Activated CD4-positive, alpha-beta memory T cell treated with anti-CD3 and anti-CD28 coated beads, Interleukin-2, amount 10 ng/mL, durations not matched to agents 7 days and 5 days (primary cell): ENCODE measurements at places on chromosomes 7 and 10.

GRCh38 chr10:110833941-110834628, 37.6 kb upstream of the PDCD4 start:
- no peak for DNase-seq

DNA sequence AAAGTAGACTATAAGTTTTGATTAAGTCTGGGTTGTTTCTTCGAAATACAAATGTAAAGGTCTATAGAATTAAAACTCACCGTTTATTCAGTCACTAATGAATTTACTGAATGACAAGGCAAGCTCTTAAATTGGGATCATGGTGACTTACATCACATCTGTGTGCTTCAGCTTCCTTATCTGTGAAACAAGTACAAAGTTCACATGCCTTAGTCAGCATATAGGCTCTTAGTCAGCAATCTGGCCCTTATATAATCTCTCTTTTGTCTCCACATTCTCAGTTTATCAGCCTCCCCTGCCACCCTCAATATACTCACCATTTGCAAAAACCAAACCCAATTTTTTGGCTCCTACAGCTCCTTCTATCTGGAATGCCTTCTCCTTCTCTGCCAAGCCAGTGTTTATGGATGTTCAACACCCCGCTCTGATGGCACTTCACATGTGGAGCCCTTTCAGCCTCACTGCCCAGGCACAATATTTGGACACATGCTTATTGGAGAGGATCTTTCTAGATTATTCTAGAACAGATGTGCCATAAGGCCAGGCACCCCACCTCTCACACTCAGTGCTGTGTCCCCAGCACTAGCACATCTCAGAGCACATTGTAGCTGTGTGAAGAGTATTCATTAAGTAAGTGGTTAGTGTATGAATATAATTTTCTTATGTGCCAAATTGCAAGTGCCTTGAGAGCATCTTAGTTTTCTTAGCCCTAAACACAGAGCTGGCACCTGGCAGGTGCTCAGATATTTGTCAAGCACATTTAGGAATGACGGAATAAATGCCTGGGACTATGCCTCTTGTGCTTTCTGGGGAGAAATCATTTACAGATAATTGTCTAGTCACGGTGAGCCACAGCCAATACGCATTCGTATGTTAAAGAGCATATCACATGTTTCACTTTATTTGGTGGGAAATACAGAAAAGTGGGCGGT, 9.8 kb upstream of the LAMB1 start:
- no peak for DNase-seq

GRCh38 chr10:10133281-10133680, 884.4 kb upstream of the CELF2 start:
- no peak for DNase-seq

- no peak for DNase-seq
These were observed 140.2 kb downstream of the PRKG1 start for GRCh38 chr10:51214207-51215196.

DNA sequence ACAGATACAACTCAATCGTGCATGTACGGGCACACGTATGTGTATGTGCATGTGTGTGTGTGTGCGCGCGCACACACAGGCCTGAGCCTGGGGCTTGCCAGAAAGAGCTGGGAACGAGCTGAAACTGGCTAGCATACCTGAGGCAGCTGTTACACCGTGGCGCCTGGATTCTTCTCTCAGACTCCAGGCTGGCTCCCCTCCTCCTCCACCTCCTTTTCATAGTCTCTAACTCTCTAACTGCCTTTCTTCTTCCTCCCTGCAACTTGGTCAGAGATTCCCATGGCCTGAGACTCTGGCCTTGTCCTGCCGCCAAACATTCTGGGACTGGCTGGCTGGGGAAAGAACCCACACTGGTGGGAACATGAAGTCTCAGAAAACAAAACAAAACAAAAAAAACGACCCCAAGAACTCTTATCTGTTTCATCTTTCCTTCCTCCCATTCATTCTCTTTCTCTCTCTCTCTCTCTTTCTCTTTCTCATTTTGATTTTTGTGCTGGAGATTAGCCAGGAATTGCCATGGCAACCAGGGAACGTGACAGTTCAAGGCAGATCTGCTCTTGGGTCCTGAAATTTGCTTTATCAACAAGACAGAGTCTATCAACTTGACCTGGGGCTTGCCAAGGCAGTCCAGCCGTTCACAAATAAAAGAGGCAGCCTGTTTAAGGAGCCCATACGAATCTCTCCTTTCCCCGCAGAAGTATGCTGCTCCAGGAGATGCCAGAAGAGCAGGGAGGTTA, 76.8 kb upstream of the SEM1 start:
- DNase-seq, result no peak

DNA sequence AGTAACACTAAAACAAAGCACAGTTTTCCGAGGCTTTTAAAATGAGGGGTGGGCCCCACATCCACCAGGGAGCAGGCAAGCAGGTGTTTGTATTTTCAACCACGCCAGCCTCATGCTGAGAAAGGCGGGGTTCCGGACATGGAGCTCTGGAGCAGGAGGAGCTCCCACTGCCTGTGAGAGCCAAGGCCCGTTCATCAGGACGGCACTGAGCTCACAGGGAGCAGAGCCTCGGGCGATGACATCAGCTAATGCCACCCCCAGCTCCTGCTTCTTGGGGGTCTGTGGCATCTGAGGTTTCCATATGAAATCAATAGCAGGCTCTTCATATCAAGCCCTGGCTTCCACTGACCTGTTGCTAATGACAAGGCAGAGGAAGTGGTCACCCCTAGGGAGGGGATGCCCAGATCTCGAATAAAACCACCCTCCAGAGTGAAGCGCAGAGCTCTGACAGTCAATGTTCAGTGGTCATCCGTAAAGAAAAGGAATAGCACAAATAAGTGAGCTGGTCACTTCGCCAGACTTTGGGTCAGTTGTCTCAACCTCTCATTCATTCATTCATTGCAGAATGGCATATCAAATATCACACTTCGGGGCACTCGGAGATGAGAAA, 89.1 kb downstream of the TNS3 start:
- DNase-seq, result no peak

DNA sequence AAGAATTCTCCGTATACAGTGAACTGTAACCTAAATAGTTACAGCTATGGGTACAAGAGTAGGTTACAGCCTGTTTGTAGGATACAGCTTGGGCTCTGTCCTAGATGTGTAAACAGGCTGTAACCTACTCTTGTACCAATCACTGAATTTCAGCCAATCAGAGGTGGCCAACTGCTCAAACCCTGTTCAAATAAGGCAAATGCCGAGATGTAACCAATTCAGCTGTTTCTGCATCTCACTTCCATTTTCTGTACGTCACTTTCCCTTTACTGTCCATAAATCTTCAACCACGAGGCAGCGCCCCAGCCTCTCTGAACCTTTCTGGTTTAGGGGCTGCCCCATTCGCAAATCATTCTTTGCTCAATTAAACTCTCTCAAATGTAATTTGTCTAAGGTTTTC, 8.3 kb upstream of the MMP21 start:
- no peak for DNase-seq

DNA sequence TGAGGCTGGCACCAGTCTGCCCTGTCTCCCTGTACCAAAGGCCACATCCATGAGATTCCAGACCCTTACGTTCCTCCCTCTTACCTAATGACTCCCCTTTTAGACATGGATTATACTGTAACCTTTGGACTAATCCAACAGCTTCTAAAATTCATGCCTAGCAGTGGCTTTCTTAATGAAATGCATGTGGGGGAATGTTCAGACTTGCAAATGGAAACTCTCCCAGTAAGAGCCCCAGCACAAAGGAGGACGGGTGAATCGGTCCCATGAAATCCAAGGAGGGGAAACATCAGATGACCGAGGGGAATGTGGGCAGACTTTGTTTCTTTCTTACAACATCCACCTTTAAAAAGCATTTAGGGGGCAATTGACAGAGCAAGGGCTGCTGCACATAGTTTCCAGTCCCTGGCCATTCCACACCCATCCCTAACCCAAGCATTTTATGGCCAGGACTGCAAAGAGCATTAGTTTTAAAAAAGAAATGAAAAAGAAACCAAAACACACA, 71.5 kb downstream of the COL13A1 start:
- DNase-seq, result no peak

DNA sequence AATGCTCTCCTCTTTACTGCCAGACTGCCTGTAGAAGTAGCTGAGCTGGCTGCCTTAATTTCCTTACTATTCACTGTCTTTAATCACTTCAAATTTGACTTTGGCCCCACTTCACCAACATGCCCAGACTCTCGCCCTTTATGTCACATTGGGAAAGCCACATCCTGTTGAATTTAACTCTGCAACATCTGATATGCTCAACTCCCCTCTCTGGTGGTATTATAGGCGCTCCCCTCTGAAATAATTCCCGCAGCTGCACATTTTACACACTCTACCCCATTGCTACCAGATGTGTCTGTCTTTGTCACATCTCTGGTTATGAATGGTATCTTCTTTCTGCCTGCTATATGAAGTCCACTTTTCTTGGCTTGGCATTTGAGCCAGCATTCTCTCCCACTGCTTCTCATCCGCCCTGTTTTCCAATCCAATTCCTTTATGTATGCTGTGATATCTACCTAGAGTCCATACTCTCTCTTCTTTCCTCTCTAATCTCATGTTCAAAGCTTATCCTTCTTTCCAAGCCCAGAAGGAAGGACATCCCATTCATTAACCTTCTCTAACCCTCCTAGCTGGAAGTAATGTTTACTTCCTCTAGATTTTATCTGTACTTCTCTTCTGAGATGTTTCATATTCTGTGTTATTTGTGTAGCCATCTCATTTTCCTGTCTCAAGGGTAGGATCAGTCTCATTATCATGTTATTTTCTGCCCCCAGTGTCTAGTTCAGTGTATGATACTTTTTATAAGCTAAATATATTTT, 134.5 kb downstream of the ST7 start:
- DNase-seq, result no peak

DNA sequence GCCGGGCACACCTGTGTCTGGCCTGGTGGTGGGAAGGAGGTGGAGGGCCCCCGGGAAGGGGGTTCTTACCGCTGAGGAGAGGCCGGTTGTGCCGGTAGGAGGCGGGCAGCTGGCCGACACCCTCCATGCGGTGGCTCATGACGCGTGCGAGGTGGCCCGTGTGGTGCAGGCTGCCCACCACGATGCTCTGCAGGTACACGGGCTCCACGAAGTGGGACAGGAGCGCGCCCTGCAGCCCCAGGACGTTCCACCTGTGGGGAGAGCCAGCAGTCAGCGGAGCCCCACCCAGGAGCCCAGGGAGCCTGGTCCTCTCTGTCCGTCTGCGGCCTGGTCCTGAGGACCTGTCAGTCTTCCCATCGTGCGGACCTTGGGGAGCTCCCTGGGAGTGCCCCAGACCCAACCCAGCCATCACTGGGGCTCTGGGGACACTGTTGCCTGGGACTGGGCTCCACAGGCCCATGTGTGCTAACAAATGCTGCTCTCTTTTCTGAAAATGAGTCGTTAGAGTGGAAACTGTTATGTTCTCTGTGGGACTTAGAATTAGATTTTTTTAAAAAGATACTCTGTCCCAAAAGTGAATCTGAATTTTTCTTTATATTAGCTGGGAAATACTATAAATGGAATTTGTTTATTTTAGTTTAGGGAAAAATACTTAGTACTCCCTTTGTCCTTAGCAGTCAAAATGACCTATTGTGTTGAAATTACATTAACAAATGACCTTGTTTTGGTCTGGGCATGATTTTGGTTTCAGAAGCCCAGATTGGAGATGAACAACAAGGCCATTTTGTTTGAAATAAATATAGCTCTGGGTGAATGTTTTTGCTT, 143.9 kb downstream of the WDR37 start:
- no peak for DNase-seq

DNA sequence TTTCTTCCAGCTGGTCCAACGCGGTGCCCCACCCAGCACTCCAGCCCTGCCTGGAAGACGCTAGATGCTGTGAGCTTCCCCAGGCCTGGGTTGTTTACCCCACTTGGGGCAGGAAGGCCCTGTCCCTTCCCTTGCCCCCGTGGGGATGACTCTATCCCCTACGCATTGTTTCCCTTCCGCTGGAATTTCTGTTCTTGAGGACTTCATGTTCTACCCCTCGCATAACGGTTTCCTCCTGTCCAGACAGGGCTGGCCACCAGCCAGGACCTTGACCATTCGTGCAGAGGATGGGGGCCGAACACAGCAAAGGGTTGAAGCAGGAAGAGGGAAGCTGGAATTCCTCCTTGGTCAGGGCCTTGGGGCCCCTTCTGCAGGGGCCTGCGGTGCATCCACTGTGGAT, 14.7 kb upstream of the SERPINE1 start:
- DNase-seq, result no peak

DNA sequence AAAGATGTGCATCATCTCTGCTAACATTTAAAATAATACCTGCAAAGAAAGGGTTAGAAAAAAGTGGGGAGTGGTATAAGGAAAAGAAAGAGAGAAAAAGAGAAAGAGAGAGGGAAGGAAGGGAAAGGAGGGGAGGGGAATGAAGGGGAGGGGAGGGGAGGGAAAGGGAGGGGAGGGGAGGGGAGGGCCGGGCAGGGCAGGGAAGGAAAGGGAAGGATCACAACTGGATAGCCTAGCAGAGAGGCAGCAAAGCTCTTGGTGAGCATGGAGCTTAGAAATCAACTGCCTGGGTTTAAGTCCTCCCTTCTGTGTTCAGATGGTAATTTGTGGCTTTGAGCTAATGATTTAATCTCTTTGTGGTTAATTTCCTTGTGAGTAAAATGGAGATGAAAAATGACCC, 5.4 kb upstream of the FAM237B start:
- DNase-seq, result no peak

- DNase-seq, result no peak
These were observed 16.7 kb downstream of the ITGB1 start for GRCh38 chr10:32941357-32941756.
